ENCODE measurements at places on chromosomes 7 and 10.

- no peak for DNase-seq
Measured at GRCh38 chr10:66321723-66322665, 603.8 kb upstream of the LRRTM3 start.

GRCh38 chr10:124364674-124365073, 54.0 kb downstream of the OAT start:
- no peak for DNase-seq

DNA sequence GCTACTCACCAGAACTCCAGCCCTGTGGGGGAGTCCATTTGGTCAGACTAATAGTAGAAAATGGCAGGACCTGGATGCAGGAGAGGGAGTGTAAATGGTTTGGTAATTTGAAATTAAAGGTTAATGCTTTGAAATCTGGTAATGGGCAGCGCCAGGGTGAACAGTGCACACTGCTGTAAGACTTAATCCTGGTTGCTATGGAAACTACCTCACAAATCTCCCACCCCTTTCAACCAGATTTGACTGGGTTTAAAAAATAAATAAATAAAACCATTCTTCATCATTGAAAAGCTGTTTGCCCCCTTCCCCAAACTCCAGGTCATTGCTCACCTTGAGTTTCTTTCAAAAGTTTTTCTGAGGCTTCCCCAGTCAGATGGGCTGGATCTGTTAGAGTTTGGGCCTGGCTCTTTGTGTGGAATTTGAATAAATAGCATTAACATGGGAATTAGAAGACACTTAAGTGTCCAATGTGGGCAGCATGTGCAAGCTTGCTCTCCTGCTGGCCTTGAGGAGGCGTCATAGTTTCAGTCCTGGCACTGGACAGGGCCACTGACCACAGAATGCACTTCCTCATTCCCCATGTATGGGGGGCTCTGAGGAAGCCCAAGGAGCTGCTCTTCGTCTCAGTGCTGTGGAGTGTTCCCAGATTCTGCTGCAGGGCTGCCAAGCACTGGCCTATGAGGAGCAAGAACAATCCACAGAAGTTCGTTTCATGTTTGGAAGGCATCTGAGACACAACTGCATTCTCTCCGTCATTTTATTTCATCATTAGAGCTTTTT, 90.7 kb downstream of the LRRC4 start:
- DNase-seq: no peak

- DNase-seq: no peak
Measured at GRCh38 chr10:77463967-77464745, 173.5 kb downstream of the KCNMA1 start.

- DNase-seq: no peak
Measured at GRCh38 chr7:156906200-156906649, 13.2 kb upstream of the LMBR1 start.

DNA sequence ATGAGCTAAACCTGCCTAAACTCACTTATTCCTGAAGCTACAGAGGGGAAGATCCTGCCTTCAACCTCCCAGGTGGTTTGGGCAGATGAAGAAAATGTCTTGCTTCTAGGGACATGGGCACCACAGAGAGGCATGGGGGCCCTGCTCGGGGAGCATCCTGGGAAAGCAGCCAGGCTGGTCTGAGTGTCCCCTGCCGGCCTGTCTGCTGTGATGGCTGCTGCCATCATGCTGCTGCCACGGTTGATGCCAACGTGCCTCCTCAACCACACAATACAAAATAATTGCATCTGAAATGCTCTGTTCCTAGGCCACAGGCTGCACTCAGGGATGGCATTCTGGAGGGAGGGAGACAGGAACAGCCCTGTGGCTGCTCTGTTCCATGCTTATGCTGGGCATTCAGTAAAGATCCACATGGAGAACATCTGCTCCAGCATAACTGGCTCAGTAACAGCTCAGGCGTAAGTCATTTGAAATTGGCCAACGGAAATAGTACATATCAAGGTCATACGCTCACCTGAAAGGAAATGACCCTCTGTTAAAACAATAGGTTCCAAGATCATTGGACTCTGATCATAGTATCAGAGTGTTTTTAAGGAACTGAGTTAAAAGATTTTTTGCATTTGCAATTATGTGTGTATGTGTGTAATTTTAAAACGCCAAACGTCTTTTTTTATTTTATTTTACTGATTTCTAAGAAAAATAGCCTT, 299.0 kb downstream of the TNS3 start:
- no peak for DNase-seq

GRCh38 chr10:68871731-68872342, 29.3 kb upstream of the DDX50 start:
- DNase-seq: no peak

DNA sequence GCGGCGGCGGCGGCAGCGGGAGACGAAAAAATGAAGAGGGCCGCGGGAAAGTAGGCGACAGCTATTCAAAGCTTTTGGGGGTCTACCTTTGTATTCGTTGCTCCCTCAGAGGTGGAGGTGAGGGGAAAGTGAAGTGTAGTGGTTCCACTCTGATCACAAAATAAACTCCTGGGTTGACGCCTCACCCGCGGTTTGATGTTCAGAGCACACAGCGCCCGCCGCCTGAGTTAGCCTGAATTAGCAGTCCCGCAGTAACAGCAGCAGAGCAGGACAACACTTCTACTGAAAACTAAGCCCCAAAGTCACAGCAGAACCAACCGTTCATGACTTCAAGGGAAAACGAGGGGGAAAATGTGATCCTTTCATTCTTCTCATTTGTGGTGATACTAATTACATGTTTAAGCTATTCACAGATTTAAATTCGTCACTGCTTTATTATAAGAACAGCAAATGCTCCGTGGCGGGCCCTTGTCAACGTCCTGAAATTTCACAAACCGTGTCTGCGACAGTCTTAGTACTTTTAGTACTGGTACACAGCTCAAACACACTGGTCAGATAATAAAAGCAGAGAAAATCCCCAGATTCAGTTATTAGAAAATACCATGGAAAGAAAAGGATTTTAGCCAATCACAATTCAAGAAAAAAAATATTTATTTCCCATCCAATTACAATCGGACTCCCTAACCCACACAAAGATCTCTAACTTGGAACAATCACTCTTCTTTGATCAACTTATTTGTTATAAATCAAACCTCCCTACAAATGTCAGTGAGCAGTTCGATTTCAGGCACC, 563 bp upstream of the JMJD1C start:
- DNase-seq: no peak

- DNase-seq: no peak
Measured at GRCh38 chr7:135420786-135421185, 89.1 kb downstream of the CNOT4 start.

DNA sequence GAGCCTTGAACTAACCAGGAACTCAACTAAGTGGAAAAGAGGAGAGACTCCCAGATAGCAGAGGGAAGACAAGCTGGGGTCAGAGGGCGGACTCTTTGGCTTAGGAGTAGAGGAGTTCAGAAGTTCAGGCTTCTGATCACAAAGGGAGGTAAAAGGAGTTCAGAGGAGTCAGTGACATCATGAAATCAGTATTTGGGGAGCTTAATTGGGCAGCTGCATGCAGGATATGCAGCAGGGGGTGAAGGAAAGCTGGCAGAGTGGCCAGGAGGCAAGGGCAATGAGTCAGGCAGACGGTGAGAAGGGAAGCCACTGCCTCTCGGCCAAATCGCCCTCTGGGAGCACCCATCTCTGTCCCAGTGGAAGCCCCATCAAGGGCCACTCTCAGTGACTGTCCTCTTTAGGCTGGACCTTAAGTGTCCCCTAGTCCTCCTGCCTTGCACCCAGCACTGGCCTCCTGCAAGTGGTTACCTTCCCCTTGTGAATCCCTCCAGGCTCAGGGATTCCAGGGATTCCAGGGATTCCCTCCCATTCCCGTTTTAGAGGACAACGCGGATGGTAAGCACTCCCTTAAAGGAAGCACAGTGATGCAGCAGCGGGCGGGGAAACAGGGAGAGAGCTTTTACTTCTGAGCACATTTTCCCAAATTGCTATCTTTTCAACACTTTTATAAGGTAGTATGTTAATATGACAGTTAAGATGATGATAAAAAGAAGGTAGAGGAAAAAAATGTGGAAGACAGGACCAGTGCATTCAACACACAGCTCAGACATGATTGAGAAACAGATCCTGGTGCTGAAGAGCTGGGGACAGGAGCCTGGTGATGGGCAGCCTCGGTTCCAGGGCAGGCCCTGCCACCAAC, 72.6 kb downstream of the KCNMA1 start:
- DNase-seq: no peak

DNA sequence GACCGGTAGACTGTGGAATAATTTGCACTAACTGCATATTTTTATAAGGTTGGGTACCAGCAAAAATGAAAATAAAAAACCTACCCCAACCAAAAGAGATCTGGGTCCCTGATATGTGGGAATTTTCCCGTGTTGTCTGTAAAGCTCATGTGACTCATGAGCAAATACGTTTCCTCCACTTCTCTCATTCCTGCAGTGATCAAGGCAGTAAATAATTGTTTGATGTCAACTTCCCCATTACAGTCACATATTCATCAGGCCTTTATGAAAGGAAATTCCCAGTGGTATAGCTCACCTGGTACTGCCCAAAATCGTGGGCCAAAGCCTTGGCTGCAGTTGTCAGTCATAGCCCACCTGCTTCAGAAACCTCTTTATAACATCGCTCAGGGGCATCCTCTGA, 166.0 kb upstream of the ANK3 start:
- DNase-seq: no peak

- DNase-seq: no peak
Measured at GRCh38 chr7:96235281-96235680, 86.6 kb downstream of the SLC25A13 start.

All from stimulated activated CD4-positive, alpha-beta T cell treated with anti-CD3 and anti-CD28 coated beads, TNF-alpha, amount 100 ng/mL, for 1 hour (primary cell).